ENCODE measurements at places on chromosomes 4 and X. TPM values are rescaled to one million over a fixed set of nuclear protein-coding genes. Genes with fewer than 3 reads are reported as not detected.

DNA sequence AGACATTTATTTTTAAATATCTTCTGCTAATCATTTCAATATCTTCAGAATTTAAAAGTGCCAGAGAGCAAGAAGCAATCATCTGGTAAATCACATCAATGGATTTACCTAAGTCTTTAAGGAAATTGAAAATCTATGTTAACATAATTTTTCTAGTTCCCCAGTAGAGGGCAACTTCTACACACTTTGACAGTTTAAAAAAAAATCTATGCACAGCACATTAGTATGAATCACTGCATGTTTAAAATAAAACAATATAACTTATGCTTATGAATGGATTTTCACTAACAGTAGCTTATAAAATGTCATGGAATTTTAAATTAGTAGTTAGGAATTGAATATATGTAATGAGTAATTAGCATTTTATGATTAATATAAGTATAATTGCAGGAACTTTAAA, 126.5 kb downstream of the REELD1 start:
- no peak for DNase-seq

DNA sequence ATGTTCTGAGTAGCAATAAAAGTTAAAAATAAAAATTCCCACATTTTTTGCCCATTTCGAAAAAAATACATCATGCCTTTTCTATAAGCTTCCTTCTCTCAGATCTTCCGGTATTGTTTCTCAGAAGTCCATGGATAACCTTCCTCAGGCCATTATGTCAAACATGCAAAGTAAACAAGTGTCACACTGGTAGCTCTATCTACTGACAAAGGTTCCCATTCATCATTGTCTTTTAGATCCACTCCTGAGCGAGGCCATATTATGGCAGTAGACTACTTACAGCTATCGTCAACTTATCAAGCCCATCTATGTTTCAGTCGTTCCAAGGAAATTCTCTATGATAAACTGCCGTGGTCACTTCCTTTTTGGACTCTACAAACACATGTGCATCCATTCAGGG, 1068.2 kb downstream of the GLUD2 start:
- no peak for DNase-seq

- no peak for DNase-seq
Observed at GRCh38 chrX:73916931-73917667, 354.1 kb downstream of the CHIC1 start.

DNA sequence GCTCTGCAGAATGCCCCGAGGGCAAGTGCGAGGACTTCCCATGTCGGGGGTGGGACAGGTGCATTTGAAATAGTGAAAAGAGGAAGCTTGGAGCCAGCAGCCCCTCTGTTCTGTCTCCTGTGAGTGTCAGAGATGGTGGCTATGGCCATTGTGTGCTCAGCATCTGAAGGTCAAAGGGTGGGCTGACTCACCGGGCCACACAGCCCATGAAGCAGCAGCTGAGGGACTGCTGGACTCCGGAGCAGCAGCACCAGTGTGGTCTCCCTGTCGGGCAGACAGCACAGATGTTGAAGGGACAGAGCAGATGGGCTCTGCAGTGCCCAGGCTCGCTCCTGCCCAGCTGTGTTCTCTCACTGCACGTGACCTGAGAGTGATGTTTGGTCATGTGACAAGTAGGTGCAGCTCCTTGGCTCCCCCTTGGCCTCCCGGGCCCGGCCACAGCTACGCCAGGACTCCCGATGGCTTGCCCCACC, 53.5 kb downstream of the TBC1D14 start:
- no peak for DNase-seq

DNA sequence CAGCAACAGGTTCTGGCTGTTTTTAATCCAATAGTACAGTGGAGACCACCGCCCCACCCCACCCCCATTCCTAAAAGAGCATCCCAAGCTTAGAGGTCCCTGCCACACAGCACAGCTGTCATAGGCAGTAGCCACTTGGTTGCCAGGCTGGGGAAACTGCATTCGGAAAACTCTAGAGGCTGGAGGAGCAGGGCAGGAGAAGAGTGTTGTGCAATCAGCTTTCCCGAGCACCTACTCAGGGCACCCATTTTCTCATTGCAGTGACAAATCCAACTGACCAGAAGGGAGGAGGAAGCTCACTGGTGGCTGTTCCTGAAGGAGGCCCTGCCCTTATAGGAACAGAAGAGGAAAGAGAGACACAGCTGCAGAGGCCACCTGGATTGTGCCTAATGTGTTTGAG, 1.1 kb downstream of the CXCL1 start:
- no peak for DNase-seq

DNA sequence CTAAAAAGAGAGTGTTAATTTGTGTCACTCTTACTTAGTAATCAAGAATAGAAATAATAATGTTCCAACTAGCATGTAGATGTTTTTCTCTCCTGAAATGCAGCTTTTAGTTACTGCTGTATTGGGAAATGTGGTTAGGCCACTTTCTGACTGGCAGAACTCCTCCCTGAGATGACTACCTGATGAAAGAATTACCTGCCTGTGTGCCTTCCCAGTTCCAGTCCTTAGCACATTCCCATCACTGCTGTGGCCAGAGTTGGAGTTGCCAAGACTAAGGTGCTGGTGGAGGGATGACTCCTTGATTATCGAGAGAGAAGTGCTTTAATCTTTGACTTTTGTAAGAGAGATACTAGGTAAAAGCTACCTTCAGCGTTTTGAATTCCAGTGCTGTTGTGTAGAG, 9.5 kb downstream of the GAB1 start:
- no peak for DNase-seq

GRCh38 chrX:109398061-109398460, 83.8 kb downstream of the GUCY2F start:
- DNase-seq = no peak

Gene HSFX3
- total RNA-seq = not detected

DNA sequence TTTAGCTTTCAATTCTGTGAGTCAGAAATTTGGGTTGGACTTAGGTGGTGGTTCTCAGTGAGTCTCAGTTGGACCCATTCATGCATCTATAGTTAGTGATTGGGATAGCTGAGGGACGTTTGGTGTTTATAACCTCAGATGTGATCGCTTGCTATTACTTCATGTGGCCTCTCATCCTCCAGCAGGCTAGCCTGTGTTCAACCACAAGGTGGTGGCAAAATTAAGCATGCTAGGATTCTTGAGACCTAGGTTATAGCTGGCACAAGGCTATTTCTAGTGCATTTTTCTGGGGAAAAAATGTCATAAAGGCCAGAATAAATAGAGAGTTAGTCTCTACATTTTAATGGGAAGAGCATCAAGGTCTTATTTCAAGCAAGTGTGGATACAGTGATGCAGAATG, 10.9 kb upstream of the GRPR start:
- no peak for DNase-seq

Gene SRPX
- total RNA-seq = not detected

DNA sequence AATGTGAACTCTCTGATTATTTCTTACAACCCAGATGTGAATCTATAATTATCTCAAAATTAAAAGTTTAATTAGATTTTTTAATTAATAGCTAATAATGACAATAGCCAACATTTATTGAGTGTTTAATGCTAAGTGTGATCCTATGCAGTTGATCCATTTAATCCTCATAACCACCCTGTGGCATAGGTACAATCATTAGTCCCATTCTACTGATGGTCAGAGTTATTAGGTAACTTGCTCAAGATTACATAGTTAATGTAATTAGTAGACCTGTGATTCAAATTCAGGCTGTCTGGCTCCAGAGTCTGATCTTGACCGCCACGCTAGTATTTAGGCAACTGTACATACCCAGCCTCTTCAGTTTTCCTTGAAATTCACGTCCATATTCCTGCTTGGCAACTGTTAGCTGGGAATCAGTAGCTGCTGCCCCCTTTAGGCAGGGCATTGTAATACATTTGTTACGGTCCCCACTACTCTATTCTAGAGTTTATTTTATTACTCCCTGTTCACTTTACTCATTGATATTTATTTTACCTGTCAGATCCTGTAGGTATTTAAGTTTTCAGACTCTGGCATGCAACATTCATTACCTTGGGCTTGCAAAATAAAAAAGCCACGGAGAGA, 20.6 kb upstream of the TEC start:
- peak; percentile 6 for DNase-seq

DNA sequence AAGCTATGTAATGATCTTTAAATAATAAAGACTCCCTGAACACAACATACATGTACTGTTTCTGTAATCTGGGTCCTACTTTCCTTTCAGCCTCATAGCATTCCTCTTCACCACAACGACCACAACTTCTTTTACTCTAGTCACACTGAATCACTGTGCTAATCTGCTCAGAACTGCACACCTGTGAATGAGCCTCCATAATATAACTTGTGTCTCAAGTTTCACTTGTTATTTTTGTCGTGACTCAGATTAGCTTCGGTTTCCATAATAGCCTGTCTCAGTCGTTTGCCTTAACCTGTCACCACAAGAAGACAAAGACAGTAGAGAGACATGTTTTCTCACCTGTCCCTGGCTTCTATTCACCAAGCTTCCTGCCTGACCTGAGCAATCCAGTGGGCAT, 61.8 kb downstream of the MAGED1 start:
- DNase-seq = no peak

DNA sequence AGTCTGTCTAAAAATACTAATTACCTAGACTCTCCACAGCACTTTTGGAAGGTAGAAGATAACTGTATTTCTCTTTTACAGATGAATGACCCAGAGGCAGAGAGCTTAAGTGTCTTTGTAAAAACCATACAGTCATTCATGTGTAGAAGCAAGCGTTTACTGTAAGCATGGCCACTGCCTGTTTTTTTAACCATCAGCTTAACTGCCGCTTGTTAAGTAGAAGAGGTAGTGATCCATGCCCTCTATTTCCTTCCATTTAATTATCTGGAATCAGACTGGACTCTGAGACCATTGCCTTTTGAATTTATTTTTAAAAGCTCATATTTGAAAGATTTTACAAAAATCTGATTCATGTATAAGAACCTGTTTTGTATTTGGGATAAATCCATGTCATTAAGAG, 111.2 kb upstream of the TECRL start:
- DNase-seq = no peak

DNA sequence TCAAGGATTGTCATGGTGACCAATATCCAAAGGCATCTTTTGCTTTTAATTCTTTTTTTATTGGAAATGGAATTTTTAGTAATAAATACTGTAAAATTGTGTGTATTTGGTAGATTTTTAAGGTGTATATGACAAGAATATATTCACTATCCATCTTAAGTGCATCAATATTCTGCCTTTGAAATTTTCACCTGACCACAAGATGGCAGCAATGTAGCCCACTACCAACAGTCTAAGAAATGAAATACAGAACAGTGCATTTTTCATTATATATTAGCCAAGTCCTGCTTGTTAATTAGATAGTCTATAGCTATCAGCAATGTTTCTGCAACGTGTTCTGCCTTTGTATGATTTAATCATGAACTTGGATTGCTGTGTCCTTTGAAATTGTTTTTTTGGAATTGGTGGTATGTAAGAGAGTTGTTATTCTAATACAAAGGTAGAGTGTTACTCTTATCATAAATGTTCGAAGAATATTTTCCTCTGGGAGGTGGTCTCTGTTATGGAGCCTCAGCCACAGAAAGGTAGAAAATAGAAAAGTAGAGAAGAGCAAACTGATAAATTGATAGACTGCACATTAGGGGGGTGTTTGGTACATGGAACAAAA, 38.2 kb downstream of the HPGDS start:
- DNase-seq = no peak

GRCh38 chr4:72374159-72374558, 194.9 kb downstream of the ADAMTS3 start:
- no peak for DNase-seq

Gene ZDHHC15
- 0.44 TPM for total RNA-seq

Gene NR3C2
- 6.2 TPM for total RNA-seq

DNA sequence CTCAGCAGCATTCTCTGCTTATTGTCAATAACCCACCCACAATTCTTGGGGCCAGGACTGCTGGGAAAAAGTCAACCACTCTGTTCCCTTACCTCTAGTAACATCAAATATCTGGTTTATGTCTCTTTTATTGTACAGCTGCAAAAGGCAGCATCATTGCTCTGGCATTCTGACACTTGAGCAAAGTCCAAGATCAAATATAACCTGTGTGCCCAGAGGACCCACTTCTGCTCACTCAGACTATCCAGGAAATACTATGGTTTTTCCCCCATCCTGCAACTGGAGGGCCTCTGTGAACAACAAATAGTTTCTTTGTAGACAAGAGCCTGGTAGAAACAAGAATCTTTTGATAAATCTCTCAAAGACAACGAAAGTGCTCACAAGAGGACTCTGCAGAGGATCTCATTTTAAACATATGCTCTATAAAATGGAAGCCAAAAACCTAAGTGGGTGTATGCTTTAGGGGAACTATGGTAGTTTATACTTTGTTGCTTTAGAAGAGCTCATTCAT, 154.7 kb downstream of the RAB28 start:
- no peak for DNase-seq

- DNase-seq = peak; percentile 25
Observed at GRCh38 chr4:109649872-109650271, 53.4 kb downstream of the CASP6 start.

GRCh38 chr4:168857546-168858314, 152.3 kb downstream of the CBR4 start:
- no peak for DNase-seq

Gene MAOB
- 0.10 TPM for total RNA-seq

Gene AWAT1
- total RNA-seq = not detected

GRCh38 chr4:36303426-36304137, 22.2 kb downstream of the DTHD1 start:
- DNase-seq = no peak

GRCh38 chr4:111985426-111985825, 159.8 kb upstream of the FAM241A start:
- no peak for DNase-seq

DNA sequence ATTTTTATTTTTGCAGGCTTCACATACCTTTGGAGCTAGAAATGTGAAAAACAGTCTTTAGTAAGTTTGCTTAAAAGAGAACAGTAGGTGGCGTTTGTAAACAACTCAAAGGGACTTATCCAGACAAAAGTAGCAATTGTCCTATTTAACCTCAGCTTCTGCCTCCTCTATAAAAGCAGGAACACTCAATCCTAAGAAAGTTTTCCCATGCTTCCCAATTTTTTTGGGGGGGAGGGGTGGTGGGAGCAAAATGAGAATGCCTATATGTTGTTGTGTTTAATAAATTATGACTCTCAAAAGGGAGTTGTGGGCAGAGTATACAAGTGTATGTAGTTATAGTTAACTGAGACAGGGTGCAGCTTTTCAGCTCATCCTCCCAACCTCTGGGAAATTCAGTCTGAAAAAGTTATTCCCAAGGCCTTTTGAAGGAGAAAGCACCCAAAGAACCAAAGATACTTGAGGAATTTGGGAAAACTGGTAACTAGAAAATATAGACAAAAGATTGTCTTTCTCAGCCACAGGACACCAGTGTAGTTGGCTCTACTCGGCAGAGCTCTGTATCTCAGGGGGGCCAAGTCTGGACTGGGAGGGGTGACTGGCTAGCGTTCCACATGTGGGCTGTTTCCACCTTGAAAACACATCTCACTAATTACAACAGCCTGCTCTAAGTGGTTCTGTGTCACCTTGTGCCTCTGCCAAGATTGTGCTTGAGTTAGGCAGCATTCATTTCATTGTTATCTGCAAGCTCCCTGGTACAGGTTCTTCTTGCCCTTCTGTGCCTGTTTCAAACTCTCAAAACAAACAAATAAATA, 2.8 kb downstream of the SFRP2 start:
- no peak for DNase-seq

Gene MAGEA3
- total RNA-seq = not detected

Gene GPR82
- total RNA-seq = 0.19 TPM
